ENCODE measurements at places on chromosomes 16 and 17. TPM values are rescaled to one million over a fixed set of nuclear protein-coding genes. Genes with fewer than 3 reads are reported as not detected.

The ZCCHC14 gene
- 32.1 TPM for polyA plus RNA-seq

The CDK3 gene
- polyA plus RNA-seq, result 9.7 TPM

The SPIRE2 gene
- 9.5 TPM for polyA plus RNA-seq

DNA sequence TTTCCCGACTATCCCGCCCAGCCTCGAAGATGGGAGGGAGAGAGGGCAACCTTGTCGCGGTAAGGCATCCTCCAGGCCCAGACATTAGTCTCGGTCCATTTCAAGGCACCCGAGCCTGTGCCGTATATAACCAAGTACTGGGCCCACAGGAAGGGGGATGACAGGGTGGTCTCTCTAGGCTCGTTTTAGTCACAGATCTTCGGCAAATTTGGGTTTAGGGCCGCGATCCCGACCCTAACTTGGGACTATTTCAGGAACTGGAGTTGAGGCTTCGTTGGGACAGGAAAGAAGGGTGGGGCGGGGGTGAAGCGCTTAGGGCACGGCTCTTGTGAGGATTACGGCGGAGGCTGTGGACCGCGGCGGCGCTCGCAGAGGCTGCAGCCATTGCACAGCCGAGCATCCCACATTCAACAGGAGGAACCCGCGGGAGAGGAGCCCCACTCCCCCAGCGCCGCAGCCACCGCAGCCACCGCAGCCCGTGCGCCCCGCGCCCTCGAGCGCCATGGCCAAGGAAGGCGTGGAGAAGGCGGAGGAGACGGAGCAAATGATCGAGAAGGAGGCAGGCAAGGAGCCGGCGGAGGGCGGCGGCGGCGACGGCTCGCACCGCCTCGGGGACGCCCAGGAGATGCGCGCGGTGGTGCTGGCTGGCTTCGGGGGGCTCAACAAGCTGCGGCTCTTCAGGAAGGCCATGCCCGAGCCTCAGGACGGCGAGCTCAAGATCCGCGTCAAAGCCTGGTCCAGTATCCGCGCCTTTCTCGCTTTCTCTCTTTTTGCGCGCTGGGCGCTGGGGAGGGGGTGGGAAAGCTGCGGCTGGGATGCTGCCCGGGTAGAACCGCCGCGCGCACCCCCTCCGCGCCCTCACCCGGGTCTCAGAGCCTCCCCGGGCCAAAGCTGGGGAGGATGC, at the start of gene VAT1L:
Gene VAT1L (plus strand): TSS at position 384 of the 904 bp plus-strand sequence. CDS start 119 bp downstream, at position 503.
- DNase-seq, result no peak

GRCh38 chr17:76537578-76538280, at the start of gene CYGB:
Gene CYGB, minus strand, starts transcription at chr17:76537709. Its CDS starts 167 bp downstream, at chr17:76537542.
- DNase-seq, result no peak

The C16orf89 gene
- 4.9 TPM for polyA plus RNA-seq

DNA sequence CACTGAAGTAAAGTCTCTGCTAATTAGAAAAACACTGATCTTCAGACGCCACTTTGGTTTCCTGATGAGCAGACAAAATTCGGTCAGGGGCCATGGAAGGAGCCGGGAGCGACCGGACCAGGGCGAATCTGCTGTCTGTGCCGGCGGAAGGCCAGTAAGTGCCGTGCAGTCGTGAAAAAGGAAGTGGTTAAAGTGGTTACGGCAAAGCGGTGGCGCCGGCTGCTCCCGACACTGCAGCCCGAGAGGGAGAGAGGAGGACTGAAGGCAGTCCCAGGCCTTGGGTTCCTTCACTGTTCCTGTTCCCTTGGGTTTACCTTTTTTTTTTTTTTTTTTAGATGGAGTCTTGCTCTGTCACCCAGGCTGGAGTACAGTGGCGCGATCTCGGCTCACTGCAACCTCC, 17.3 kb upstream of the HEXD start:
- no peak for DNase-seq

The GSG1L gene
- 0.48 TPM for polyA plus RNA-seq

- DNase-seq, result no peak
Measured at GRCh38 chr16:54462151-54462651, 175.6 kb upstream of the IRX3 start.

GRCh38 chr17:59511726-59512125, 53.7 kb upstream of the DHX40 start:
- no peak for DNase-seq

DNA sequence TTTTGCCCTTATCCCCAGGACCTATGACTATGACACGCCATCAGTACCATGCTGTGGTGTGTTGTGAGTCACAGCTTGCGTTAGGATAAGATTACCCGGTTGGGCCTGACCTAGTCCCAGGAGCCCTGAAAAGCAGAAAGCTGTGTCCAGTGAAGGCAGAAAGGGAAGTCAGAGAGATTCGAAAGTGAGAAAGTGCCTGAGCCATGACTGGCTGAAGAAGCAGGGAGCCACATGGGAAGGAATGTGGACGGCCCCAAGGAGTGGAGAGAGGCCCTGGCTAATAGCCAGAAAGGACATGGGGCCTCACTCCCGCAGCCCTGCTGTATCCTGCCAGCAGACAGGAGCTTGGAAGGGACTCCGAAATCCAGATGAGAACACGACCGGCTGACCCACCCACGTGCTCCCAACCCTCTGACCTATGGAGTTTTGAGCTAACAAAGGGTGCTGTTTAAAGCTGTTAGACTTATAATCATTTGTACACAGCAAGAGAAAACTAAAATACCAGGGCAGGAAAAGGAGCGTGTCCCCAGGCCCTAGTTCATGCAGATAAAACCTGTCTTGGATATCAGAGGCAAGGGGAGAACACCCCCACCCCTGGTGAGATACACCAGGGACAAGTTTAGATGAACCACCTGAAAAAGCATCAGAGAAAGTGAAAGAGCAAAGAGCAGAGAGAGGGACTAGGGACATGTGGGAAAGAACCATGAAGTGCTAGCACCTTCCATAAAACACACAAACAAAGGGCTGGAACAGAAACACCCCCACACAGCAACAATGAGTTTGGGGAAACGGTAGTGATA, 115.3 kb downstream of the SLC39A11 start:
- no peak for DNase-seq

The TNFAIP1 gene
- 42.6 TPM for polyA plus RNA-seq

Measured in right renal cortex interstitium (tissue), 3 donors.